ENCODE measurements at places on chromosomes 5 and 9.
A peak's percentile ranks its signal among the peaks of the same experiment; 100 is the strongest.

GRCh38 chr5:96149546-96149945 is 187.9 kb upstream of the ELL2 start:
- peak; percentile 97 for DNase-seq

DNA sequence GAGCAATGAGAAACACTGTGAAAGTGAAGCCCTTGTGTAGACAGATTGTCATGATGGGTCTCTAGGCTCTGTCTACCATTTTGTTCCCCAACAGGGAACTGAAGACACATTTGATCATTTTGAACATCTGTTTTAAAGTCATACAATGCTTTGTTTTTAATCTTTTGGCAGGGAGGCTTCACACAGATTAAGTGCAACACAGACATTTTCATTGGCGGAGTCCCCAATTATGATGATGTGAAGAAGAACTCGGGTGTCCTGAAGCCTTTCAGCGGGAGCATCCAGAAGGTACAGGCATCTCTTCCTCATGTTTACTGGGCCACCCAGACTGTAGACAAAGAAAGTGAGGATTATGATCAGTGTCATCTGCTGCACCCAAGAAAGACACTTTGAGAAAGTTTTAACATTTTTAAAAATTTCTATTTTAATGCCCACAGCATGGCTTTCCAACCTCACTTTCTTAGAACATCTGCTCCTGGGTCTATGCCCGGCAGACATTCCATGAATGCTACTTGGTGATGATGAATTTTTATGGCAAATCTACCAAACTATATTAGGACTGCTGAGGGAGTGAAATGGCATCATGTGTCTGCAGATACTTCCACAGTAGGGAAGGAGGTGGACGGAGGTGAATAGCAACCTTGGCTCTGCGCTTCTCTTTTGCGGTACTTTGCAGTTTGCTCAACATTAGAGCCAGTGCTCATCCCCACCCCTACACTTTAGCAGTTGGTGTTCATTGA is 121.3 kb downstream of the LIFR start:
- DNase-seq: no peak

DNA sequence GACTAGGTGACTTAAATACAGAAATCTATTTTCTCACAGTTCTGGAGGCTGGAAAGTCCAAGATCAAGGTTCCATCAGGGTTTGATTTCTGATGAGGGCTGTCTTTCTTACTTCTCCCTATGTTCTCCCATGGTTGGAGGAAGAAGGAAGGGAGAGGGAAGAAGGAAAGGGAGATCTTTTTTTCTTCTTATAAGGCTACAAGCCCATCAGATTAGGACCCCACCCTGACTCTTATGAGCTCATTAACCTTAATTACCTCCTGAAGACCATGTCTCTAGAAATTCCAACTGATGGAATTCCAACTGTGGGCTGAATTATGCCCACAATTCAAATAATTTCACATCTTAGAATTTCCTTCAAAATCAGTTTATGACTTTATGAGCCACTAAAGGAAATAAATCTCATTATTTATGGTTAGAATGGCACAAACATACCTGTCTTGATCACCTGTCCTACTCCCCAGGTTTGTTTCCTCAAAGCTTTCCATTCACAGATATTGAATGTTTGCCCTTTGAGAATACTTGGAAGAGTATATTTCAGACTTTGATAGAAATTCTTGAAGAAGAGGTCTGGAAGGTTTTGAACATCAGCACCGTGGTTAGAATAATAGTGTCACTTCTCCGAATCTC is 7.6 kb downstream of the PPWD1 start:
- no peak for DNase-seq

DNA sequence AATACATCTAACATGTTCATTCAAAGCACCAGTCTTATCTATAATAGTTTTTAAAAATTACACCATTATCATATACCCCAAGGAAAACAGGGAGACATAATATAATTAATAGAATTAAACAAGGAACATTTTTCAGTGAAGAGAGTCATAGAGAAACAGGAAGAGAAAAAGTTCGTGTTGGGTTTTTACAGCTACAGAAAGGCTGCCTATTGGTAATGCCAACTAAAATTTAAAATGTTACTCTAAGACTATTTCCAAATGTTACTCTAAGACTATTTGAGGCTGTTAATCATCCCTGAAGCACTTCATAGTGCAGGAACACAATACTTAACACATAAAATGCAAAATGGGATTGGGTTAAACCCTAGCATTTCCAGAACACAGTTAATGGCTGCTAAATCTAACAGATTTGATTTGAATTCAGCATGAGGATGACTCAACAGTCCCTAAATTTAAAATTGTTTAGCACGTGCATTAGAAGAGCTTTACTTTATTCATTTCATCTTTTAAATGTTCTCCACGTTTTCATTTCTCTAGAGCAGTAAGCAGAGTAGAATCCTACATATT is 54.5 kb downstream of the OXCT1 start:
- no peak for DNase-seq

DNA sequence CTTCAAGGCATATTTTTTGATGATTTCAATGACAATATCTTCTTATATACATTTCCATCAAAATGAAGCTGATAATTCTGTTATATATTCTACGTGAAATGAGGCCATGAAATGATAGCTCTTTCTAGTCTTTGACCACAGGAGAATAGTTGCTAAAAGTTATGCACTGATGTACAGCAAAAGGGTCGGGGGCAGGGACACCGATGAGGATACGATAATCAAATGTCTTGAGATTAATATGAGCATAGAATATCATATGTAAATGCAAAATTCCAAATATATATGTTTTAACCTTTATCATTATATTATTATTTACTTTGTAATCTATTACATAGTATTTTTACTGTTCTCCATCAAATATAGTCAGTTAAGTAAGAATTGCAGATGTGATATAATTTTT is 264.8 kb downstream of the KIAA0825 start:
- no peak for DNase-seq

GRCh38 chr5:34547300-34548085 is 108.6 kb upstream of the RAI14 start:
- no peak for DNase-seq
